Endothelial cell of umbilical vein (primary cell): ENCODE measurements at places on chromosomes 2 and 18. TPM values are rescaled to one million over a fixed set of nuclear protein-coding genes. Genes with fewer than 3 reads are reported as not detected.
A peak's percentile ranks its signal among the peaks of the same experiment; 100 is the strongest.

GRCh38 chr18:5529471-5529870, 14.3 kb downstream of the EPB41L3 start:
- DNase-seq: no peak

DNA sequence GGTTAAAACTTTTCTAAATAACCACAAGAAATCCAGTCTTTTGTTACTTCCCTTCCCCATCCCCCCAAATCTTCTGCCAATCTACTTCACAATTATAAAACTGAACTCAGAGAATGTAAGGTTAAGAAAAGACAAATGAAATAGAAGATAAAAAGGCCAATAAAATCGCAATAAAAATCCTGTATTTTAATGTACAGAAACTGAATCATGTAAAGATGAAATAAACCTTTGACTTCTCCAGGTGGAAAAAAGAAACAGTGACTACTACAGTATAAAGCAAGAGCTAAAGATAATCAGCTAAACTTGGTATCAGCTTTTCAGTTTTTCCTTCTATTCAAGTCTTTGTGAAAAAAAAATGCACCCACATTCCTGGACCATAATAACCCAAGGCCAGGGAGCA, 1.7 kb downstream of the SYT4 start:
- no peak for DNase-seq

GRCh38 chr2:225993430-225993829, 593.9 kb downstream of the NYAP2 start:
- no peak for DNase-seq

Gene FABP1
- not detected in 2 replicates for total RNA-seq

Gene ITGB6
- not detected in 2 replicates for total RNA-seq

GRCh38 chr2:39620067-39620466, 45.6 kb upstream of the TMEM178A start:
- DNase-seq: peak; percentile 85

Gene TRIB2
- 17.6 and 20.5 TPM in 2 replicates for total RNA-seq

GRCh38 chr2:103977668-103978067, 876.2 kb upstream of the POU3F3 start:
- DNase-seq: no peak

DNA sequence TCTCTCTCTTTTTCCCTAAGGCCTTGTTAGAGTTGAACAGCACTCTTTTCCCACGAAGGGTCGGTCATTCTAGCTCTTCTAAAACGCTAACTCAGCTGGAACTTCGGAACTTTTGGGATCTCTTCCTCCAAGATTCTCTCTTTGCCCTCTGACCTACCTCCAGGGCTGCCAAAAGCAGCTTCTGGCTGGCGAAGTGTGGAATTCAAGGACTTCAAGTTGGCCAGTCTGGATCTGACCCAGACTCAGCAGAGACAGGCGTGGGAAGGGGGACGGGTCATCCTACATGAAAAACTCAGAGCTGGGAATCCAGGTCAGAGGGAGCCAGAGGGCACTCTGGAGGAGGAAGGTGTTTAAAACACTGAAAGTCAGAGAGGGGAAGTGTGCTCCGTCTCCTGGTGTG, 305.5 kb upstream of the HDAC4 start:
- DNase-seq: no peak

Gene GAD1
- 0.60 TPM in 1 of 2 replicates, not detected in the other for total RNA-seq

DNA sequence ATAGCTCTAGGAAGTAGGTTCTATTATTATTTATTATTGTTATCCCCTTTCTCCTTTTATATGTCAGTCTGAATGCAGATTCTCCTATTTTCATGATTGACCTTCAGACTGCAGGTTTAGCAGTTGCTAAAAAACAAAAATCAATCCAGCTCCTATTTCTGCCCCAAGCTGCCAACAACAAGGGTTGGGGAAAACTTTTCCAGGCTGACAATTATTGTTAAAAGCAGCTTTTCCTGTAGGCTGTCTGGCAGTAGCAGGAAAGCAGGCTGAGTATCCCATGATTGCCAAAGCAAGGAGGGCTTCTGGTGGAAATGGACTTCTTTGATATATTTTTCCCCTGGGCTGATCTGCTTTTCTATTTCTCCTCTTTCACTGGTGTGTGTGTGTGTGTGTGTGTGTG, 78.0 kb upstream of the CTLA4 start:
- DNase-seq: peak; percentile 71

DNA sequence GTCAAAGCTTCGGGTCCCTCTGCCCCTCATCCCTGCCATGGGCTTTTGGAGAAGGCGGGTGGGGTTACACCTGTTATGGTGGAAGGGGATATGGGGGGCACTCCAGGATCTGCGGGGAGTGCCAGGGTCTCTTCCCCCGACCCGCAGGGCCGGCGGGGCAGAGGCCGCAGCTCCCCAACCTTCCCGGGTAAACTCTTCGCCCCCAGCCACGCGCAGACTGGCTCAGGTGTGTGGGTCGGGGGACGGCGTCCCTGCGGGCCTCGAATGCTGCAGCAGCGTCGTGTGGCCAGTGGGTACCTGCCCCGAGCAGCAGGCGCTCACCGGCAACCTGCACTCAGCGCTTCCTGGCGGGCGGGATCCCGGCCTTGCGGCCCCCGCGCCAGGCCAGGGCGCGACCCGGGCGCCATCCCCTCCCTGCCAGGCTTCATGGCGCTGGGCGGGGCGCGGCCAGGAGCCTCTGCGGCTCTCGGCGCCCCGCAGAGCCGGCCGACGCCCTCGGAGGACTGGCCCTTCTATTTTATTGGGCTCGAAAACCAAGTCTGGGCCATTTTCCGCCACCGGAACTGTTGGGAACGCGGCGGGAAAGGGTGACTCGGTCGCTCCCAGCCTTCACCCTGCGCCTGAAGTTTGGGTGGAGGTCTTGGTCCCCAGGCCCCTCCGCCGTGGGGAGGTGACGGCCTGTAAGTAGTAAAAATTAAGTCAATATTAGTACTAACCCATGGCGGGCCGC, 4.5 kb downstream of the GBX2 start:
- no peak for DNase-seq

Gene CCDC138
- total RNA-seq: 10.6 and 10.8 TPM in 2 replicates

Gene C2orf72
- total RNA-seq: 0.11 TPM in 1 of 2 replicates, not detected in the other

GRCh38 chr18:4638680-4639079, 183.6 kb upstream of the DLGAP1 start:
- no peak for DNase-seq

- no peak for DNase-seq
These were observed 41.8 kb downstream of the LRP2 start for GRCh38 chr2:169320561-169320960.

- DNase-seq: peak; percentile 60
These were observed 29.2 kb upstream of the TEX44 start for GRCh38 chr2:231563378-231563961.

GRCh38 chr2:241895712-241896641, 26.4 kb downstream of the RTP5 start:
- peak; percentile 69 for DNase-seq

Gene PSD4
- 0.09 and 0.24 TPM in 2 replicates for total RNA-seq

DNA sequence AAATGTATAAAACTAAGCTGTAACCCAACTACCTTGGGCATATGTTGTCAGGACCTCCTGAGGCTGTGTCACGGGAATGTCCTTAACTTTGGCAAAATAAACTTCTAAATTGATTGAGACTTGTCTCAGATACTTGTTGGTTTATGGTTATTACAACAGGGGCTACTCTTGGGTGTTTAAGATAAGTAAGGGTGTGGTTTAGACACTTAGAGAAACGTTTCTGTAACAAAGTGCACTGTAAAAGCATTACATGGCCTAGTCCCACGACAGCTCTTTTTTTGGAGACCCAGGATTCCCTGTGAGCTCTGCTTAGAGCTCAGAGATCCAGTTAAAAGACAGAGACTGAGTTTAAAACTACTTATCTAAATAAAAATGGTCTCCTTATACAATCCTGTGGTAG, 32.3 kb upstream of the LIPG start:
- no peak for DNase-seq

GRCh38 chr2:228064024-228064423, 117.5 kb downstream of the SPHKAP start:
- no peak for DNase-seq

GRCh38 chr2:31947871-31948270, 62.9 kb downstream of the MEMO1 start:
- DNase-seq: no peak

DNA sequence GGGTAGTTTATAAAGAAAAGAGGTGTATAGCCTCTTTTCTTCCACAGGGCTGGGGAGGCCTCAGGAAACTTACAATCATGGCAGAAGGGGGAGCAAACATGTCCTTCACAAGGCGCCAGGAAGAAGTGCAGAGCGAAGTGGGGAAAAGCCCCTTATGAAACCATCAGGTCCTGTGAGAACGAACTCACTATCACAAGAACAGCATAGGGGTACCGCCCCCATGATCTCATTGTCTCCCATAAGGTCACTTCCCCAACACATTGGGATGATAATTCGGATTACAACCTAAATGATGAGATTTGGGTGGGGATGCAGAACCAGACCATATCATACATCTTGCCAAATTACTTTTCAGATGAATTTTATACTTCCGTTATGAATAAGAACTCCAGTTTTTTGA, 32.4 kb downstream of the RALB start:
- DNase-seq: no peak

- no peak for DNase-seq
These were observed 401.2 kb downstream of the GALR1 start for GRCh38 chr18:77650799-77651385.

GRCh38 chr2:143121957-143122356, 7.3 kb upstream of the ARHGAP15 start:
- no peak for DNase-seq

DNA sequence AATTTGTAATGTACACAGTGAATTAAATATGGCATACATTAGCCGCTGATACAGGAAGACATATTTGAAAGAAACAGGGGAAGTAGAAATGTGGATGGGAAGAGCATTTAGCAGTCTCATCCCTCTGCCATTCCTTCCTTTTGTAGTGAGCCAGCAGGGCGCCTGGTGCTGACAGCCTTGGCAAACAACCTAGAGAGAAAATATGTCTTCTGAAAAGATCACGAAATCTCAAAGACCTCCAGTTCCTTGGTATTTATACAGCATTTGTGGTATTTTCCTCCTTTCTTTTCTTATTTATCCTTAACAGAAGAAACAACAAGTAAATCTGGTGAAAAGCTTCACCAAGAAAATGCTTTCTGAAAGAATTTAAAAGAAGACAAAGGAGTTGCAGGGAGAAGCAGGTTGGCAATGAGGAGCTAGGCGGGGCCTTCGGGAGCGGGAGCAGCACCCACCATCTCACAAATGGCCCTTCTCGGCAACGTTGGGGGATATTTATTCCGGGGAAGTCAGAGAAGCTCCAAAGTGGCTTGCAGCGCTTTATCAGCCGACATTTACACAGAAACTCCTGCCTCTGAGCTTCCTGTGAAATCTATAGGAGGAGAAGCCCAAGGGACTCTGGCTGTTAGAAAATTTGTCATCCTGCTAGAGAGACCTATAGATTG, 406.1 kb upstream of the NRP2 start:
- DNase-seq: no peak

GRCh38 chr2:163771596-163771995, 35.8 kb upstream of the FIGN start:
- no peak for DNase-seq

GRCh38 chr2:199216253-199216652, 241.5 kb downstream of the SATB2 start:
- no peak for DNase-seq

DNA sequence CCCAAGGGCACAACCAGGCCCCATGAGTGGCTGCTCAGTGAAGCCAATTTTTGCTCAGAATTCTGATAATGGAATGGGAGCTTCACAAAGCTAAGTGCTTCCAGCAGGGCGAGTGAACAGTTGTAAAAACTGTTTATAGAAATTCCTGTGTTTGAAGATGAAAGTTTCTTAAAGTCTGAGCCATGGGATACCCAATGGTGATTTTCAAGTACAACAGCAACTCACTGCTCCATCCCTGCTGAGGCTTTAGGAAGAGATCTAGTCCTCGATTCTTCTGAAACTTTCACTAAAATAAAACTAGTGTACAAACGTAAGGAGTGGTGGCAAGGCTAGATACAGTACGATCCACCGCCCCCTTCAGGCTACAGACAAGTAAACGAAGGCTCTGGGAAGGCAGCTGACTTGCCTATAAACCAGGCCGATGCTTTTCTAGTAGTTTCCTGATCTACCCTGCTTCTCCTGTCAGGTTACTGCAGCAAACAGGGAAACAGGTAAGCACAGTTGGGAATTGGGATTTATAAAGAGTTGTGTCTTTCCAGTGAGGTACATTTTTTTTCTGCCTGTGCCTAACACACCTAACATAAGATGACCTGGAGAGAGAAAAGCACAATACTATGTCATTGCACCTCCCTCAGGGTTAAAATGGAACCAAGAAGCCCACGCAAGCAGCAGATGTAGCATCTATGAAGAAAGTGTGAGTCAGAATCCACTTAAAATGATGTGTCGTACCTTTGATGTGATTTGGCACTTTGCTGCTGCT, 108.7 kb downstream of the UXS1 start:
- DNase-seq: peak; percentile 52

- no peak for DNase-seq
These were observed 216.3 kb upstream of the SMAD7 start for GRCh38 chr18:49167084-49167483.

DNA sequence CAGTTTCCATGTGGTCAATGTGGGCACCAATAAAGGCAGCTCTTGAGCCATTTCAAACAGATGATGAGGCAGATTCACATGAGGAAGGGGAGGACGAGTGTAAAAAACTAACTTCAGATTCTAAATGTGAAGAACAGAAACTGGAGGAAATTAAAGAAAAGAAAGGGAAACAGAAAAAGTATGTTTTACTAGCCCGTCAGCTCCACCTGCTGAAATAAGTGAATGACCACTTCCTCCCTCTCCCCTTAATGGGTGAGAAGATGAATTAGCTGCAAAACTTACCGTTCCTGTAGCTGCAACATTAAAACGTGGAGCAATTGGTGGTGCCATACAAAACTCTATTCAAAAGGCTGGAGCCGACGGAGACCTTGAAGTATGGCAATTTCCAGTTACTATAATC, 203.5 kb downstream of the UXS1 start:
- DNase-seq: no peak

Gene IL1RL2
- 0.21 TPM in 1 of 2 replicates, not detected in the other for total RNA-seq
